NCI-H524 treated with DMSO at 0.1 percent for 48 hours (cell line): ENCODE measurements at places on chromosomes 6 and 20.

DNA sequence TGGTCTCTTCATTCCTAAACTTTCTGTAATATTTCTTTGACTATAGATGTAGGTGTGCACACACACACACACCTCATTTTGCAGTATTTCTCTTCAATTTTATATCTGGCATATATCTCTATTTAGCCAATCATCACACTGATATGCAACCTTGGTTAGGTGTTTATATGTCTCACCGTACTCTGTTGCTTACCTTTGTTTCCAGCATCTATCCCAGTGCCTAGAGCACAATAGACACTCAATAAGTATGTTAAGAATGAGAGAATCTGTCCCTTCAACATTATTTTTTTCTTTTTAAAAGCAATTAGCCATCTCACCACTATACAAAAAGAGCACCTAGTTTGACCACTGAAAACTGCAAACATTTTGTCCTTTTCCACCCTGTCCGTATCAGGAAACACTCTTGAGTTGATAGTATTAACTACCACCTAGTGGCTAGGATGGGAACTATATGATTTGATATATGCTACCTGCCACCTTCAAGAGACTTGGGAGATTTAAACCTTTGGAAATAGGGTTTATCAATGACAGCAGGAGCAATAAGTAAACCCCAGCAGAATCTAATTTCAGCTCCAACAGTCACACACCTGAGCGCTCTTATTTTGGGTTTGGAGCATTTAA lies 48.7 kb upstream of the RSPO3 start:
- no peak for DNase-seq

GRCh38 chr20:17806739-17807441 lies 107.1 kb downstream of the BANF2 start:
- DNase-seq, result no peak

GRCh38 chr20:62716198-62716940 lies 7.7 kb downstream of the NTSR1 start:
- DNase-seq, result no peak

- no peak for DNase-seq
Measured at GRCh38 chr6:95596021-95596420, 18.7 kb downstream of the MANEA start.

DNA sequence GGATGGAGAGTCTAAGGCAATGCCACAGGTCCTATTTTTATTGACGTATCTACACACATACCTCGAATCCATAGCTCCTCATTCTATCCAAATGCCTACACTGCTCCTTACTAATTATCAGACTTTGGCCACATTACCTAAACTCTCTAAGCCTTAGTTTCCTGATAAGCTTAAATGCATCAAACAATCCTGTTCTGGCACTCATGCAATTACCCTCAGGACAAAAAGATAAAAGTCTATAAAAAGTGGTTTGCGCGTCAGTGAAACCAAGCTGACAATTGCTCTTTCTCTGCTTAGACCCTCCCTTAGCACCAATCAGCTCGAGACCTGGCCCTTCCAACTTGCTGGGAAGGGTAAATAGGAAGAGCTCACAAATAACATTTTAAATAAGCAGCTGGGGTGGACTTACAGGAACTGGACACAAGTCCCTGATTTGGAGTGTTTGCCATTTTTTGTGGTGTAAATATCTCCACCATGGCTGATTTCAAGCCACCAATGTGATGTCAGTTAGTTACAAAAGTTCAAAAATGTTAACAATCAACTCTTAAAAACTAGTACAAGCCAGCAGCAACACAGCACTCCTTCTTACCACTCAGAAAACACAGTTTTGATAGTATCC lies 7.2 kb upstream of the PLEKHG1 start:
- DNase-seq, result no peak

- no peak for DNase-seq
Measured at GRCh38 chr6:41531591-41532582, 14.3 kb upstream of the FOXP4 start.

DNA sequence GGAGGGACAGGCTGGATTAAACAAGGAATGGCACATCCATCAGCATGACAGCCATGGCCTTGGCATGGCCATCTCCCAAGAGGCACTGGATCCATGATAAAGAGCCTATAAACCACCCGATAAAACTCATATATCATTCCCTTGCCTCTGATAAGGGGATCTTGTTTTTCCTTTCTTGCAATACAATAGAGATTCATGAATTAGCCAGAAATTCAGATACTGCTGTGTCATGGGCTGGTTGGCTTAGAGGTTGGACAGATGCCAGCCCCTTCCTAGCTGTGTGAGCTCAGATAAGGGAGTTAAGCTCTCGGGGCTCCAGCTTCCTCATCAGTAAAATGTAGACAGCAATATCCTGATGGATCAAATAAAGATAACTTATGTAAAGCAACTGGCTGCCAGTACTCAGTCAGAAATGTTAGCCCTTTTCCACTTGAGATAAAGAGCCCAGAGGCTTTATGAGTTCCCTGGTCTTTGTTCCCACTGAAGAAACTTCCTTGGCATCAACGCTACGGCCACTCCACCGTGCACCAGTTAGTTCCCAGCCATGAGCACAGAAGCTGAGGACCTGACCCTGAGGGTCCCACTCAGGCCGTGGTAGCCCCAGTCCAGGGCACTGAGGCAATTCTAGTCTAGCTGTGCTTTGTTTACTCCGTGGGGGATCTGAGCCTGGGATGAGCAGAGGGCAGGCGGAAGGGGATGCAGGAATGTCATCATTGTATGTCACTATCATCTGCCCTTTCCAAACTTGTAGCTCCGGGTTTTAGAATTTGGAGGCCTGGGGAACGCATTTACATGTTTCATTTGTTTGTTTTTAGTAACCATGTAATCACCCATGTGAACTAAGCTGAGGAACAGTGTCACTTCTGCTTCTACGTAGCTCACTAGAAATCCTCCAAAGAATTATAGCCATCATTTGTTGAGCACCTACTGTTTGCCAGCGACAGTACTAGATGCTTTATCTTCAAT lies 67.2 kb upstream of the TBC1D7 start:
- no peak for DNase-seq
